ENCODE measurements at places on chromosomes 5 and 9. TPM values are rescaled to one million over a fixed set of nuclear protein-coding genes. Genes with fewer than 3 reads are reported as not detected.
A peak's percentile ranks its signal among the peaks of the same experiment; 100 is the strongest.

GRCh38 chr5:90873033-90873517 lies 314.5 kb downstream of the ADGRV1 start:
- DNase-seq: no peak

DNA sequence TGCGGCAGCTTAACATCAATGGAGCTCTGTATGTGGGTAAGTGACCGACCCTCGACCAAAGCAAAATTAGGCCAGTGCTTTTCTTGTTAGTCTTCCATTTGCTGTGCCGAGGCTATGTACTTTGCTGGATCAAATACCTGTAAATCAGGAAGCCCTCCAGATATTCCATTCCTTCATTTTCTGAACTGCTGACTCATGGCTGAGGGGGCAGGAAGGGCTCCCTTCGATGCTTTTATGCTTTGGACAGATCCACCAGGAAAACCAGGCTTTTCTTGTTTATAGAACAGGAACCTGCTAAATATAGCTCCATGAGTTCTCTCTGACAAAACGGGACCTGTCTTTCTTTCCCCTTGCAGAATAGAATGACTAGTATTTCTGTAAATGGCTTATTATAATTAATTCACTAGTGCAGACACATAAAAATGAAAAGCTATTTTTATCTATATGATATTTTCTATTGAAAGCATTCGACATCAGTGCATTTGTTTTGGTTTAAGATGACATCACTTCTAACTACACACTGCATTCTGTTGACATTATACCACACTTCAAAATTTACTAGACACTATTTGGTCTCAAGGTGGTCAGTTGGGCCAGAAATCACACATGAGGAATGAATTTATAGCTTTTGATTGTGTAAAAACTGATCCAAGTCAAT lies 93.3 kb downstream of the LIFR start:
- no peak for DNase-seq

Gene TRIM14
- total RNA-seq: 2.6 TPM

- DNase-seq: no peak
Observed at GRCh38 chr5:87300744-87301143, 33.1 kb downstream of the RASA1 start.

GRCh38 chr9:17280350-17281012 lies 145.6 kb downstream of the CNTLN start:
- DNase-seq: no peak

Gene ALDOB
- total RNA-seq: 0.54 TPM

- no peak for DNase-seq
Observed at GRCh38 chr9:13716601-13717321, 437.3 kb upstream of the MPDZ start.

DNA sequence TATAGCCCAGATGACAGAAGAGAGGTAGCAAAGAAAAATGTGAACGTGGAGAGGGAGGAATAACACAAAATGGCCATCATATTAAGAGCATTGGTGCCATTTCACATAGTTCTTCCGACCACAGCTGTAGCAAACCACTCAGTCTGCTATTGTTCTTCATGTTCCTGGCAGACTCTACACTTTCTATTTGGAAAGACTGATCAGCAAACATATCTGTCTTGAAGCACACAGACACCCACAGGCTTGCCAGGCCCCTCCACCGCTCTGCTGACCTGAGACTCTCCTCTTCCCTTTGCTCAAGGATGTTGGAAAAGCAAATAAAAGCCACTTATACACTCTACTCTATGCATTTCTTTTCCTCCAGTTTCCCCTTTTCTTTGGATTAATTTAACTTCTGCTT lies 298.0 kb downstream of the FBXL7 start:
- DNase-seq: no peak

Gene KIAA1191
- 69.3 TPM for total RNA-seq

Gene TTC1
- 29.3 TPM for total RNA-seq

Gene FGF1
- 6.8 TPM for total RNA-seq

DNA sequence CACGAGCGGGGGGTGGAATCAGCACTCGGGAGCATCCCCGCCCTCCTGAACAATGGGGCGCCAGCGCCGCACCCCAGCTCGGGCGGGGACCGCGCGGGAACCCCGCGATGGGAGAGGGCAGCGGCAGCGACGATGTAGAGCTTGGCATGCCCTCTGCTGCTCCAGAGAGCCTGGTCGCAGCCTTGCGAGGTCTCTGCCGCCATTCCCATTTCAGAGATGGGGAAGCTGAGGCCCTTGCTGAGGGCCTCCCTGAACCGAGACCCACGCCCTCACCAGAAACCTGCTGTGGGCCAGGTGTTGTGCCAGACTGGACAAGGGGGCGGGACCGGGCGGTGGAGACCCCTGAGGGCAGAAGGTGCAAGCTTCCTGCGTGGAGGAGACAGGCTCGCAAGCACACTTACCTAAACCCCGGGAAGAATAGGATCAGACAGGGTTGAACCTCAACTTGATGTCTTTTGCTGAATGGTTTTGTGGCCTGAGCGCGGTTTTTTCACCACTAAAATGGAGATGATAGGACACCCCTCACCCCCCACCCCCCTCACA lies 647 bp upstream of the MEGF9 start:
- peak; percentile 17 for DNase-seq

DNA sequence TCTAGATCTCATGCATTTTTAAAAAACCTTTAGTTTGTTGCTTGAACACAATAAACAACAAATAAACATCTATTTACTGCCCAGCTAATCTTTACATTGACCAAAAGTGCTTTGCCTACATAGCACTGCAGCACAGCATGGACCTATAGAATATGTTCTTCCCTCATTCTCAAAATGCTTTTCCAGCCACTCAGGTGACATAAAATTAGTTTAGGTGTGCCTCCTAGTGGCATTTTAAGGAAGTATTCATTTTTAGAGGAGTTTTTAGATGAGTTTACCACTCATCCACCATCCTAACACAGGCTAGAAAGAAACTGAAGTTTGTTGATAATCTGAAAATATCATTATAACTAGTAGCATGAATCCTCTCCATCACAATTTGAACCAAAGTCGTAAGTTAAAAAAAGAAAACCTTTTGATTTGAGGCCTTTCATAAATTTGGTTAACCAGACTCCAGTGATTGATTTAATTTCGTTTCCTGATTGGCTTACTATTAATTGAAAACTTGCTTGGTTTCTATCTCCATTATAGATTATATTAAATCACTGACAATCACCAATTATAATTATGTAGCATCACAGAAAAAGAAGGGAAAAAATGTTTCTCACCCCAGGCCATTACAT lies 12.6 kb downstream of the PLGRKT start:
- no peak for DNase-seq

- DNase-seq: no peak
Observed at GRCh38 chr9:69137311-69137710, 36.8 kb upstream of the TJP2 start.

DNA sequence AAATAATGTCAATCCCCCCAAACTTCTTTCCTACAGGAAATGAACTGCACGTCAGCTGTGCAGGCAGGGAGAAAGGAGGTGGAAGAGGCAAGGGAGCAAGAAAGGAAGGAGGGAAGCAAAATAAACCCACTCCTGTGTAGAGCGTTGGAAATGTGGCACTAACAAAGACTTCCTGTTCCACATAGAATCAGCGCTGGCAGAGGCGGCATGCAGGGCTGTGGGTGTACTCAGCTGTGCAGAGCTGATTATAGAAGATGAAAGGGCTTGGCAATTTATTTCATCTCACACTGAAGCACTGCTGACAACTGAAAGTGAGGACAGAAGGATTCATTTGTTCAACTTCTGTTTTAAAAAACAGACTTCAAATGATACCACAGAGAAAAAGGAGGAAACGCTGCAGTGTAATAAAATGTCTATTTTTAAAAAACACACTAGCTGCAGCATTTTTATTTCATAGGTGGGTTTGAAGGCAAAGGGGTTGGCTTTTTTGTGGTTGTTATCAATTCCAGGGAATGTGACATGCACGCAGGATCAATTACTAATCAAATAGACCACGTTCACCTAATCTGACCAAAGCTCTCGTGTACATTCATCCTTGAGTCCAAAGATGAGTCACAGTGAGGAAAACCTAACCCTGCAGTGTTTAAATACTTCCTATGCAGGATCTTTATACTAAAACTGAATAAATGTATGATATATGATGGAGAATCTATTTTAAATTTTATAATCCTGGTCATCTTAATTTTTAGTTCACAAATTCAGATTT lies 583.5 kb downstream of the ZNF608 start:
- peak; percentile 2 for DNase-seq

GRCh38 chr9:137762414-137763061 lies 115.0 kb upstream of the CACNA1B start:
- DNase-seq: no peak

Gene PLPPR1
- 65.3 TPM for total RNA-seq

DNA sequence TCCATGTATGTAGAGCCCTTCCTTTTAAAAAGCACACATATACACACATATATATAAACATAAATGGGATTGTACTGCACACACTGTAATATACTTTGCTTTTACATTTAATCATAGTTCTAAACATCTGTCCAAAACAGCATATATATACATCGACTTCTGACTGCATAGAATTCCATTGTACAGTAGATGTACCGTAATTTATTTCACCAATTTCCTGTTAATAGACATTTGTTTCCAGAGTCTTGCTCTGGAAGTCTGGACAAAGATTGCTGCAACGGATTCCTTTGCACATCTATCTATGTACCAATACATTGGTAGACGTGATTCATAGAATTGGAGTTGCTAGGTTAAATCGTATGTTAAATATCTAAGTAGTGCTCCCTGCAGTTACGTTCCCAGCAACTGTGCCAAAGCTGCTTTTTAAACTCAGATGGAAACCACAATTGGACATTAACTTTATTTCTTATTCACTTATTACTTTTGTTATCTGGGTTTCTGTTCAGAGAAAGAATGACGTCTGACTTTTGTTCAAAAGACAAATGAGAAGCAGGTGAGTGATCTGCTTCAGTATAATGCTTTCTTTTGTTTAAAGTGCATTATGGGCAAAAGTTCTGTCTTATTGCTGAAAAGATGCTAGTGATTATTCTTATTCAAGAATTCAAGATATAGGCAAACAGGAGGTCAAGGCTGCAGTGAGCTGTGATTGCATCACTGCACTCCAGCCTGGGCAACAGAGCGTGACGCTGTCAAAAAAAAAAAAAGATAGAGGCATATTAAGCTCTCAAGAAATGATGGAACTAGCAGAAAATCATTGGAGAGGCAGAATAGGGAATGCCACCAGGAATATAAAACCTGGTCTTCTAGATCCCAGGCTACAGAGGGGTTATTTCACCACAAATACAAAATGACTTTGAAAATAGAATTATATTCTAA lies 138.2 kb downstream of the FGF1 start:
- DNase-seq: no peak

DNA sequence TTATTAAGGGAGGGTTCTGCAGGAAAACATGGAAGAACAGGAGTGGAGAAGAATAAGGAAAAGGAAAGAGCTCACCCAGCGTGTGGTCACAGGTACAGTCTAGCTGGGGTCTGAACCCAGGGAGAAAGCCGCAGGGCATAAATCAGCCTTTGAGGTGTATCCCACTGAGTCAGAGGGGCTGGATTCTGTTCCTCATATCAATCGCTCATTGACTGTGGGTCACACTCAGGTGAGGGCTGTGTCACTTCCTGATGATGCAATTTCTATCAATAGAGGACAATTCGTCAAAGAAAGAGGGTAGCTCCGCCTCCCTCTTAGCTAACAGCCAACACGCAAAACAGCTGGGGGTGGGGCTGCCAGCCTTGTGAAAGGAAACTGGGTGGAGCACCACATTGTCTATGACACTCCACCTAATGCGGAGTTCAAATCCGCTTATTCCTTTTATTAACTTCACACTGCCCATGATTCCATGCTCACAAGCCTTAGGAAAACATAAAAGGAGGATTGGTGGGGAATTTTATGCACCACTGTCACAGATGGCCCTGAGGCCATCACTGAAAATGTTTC lies 176.2 kb downstream of the ICE1 start:
- no peak for DNase-seq

GRCh38 chr5:157918811-157919742 lies 60.1 kb upstream of the CLINT1 start:
- DNase-seq: no peak

GRCh38 chr5:132377738-132378137 lies 8.2 kb downstream of the SLC22A5 start:
- DNase-seq: no peak

Gene NEUROG1
- 2.6 TPM for total RNA-seq

Gene FBXL7
- 7.8 TPM for total RNA-seq

DNA sequence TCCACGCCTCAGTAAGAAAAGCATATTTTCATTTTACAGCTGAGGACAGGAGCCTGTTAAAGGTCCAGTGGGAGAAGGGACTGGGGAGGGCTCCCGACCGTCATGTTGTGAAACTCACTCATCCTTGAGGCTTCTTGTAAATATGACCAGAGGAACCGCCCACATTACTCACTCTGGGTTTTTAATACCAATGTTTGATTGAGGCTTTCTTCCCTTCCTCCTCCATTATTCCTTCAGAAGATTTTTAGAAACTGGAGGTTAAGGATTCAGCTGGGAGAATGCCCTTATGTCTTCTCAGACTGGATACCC lies 61.4 kb upstream of the GLRX start:
- no peak for DNase-seq

GRCh38 chr9:83681490-83681889 lies 26.3 kb downstream of the UBQLN1 start:
- no peak for DNase-seq

GRCh38 chr5:151255621-151256286 lies 2.8 kb downstream of the GM2A start:
- DNase-seq: no peak

DNA sequence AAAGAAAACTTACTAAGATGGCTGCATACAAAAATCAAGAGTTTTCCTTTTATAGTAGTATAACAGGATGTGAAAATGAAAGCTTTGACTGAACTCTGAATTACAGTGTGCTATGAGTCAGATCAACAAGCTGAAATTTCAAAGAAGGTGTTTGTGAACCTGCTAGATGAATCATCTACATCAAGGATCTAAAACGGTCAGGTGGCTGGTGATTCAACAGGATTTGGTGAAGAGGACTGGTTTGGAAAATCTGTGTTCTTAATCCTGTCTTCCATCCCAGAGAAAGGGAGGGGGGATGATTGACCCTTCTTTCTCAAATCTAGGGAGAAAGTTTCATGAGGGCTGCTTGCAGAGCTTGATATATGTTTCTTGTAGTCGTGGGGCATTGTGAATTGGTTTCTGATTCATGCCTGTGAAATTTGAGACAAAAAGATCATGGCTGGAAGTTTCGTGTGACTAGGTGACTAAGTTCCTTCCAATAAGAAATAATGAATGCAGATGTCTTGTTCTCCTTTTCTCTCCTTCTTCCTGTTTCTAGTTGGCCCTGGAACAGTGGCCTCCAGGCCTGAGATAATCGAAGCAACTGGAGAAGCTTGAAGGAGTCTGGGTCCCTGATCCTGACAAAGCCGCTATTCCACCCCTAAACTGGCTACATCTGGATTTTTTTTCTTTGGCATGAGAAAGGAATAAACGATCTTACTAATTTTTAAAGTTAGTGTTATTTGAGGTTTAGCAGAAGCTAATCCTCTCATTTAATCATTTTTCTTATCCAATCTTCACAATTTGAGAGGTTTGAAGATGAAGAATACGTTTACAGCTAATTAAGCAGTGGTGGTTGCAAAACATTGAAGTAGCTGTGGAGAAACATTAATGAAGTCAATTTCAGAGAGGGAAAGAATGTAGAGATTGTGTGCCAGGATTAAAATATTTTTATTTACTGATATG lies 67.2 kb downstream of the MRPS30 start:
- DNase-seq: no peak

- no peak for DNase-seq
Observed at GRCh38 chr9:87237336-87237735, 260.3 kb upstream of the DAPK1 start.

Gene FCHO2
- total RNA-seq: 49.9 TPM

Data from cerebellum (tissue), 4 donors.